Activated CD4-positive, CD25-positive, alpha-beta regulatory T cell (primary cell): ENCODE measurements at places on chromosomes 2 and 18.

DNA sequence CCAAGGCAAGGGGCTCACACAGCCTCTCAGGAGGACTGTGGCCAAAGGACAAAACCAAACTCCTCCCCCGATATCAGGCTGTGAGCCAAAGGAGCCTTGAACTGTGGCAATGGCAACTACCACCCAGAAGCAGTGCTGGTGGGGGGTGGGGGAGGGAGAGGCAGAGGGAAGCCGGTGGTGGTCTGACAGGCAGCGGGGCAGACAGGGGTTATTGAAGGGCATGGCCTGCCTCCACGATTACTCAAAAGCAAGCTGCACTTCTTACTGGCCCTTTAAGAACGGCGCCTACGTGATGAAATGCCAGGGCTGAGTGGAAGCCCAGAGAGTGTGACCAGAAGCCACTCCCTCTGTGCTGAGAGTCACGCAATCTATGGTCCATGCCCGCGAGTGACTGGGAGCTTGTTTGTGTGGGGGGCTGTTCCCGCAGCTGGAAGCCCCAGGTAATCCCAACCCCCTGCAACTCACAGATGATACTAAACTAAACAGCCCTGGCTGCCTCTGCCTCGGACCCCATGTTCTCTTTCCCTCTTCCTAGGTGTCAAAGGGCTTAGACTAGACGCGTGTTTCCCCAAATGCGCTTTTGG, 128.2 kb upstream of the CXCR4 start:
- no peak for DNase-seq

DNA sequence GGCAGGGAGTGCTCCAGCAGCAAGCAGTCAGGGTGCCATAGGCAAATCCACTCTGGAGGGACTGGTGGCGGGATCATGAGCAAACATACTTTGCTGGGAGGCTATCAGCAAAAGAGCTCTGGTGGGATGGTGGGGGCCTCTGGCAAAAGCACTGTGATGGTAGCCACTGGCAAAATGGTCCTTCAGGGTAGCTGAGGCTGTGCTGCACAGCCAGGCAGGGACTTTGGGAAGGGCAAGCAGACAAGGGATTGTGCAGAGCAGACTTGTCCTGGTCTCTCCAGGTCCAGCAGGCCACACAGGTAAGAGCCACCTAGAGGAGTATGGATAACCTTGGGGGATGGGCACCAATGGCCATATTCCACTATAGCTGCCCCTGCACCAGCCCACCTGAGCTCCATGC, 129.4 kb upstream of the OTOS start:
- DNase-seq: no peak

DNA sequence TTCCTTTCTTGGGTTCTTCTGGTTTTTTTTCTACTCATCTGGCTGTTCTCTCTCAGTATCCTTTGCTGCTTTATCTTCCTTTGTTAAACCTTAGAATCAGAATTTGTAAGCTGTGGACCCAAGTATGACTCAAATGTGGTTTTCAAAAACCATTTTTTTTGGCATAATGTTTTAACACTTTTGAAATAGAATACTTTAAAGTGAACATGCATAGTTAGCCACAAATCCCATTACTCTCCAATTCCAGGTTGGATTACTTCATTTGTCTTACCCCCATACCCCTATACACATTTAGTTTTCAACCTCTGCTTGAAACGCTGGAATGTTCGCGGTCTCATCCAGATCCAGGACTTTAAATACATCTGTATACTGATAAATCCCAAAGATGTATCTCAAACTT, 29.1 kb downstream of the ALMS1 start:
- DNase-seq: no peak

GRCh38 chr2:96502891-96503636, 2.1 kb downstream of the NEURL3 start:
- no peak for DNase-seq

- no peak for DNase-seq
These were observed 272.0 kb upstream of the KYNU start for GRCh38 chr2:142605421-142605820.

DNA sequence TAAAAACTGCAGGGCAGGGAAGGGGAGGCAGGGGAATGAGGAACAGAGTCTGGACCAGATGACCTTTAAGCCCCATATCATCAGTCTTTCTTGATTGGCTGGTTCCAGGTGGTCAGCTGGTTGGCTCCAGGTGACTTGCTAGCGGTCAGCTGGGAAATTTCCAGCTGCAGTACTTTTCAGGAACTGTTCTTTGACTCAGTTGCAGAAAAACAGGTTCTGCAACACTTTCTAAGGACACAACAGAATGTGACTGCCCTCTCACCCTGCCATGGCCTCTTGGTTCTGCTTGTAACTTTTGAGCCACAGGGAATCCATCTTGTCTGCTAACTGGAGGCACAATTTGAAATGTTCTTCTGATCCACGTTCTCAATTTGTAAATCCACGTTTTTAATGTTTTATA, 278.3 kb upstream of the LRATD1 start:
- DNase-seq: no peak

DNA sequence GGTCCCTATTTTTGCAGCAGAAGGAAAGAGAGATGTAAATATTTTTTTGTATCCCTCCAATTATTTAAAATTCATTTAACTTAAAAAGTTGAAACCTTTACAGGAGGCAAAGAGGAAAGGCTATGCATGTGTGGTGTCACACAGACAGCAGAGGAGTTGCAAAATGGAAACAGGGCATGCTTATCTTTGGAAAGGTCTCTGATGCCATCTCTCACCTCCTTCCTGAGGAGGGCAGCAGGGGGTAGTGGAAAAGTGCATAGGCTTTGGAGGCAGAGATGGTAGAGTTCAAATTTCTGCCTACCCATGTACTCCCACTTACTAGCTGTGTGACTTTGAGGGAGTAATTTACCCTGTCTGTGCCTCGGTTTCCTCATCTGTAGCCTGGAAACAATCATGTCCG, 99.6 kb upstream of the MCFD2 start:
- DNase-seq: no peak

DNA sequence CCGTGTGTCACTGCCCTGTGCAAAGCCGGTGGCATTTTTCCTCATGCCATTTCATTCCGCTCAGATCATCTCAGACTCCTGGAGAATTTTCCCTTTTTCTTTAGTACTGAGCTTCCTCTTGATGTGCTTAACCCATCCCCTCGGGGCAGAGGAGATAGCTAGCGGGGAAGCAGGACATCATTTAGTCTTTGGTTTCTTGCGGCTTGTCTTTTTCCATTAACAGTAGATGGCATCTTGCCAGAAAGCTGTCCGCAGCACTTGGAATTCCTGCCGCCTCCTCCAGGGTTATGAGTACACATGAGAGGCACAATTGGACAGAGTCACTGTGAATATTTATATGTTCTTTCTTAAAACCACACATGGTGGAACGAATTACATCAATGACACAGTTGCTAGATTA, 226.6 kb downstream of the ALPK2 start:
- no peak for DNase-seq

DNA sequence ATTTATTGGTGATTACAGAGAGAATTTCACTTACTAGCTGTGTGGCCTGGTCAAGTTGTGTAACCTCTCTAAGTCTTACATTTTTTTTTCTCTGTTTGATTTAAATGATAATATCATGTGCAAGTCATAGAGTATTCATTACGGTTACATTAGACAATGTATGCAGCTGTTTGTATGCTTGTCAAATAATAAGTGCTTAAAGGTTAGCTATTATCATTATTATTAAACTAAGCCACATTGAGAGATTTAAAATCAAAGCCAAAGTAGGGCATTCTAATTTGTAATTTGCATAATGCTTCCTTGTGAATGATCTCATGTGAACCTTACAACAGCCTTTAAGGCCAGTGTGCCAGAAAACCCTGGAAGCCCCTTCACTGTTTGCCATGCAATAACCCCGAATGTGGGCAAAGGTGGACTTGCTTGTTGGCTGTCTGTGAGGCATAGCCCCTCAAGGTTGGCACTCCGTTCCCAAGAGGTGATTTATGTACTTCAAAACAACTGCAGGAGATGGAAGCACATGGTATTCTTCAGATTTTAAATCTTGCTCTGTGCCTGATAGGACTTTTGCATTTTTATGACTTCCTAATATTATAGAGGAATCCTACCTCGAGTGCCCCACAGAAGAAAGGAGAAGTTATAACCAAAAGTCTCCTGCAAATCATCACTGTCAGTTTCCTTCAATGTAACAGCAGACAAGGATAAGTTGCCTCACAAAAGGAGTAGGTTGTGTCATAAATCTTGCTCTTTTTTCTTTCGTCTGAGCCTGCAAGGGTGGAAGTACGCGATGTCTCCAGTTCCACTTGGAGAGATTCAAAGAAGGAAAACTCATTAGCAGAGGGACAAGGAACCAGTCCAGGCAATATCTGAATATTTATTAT, 272.0 kb downstream of the TGIF1 start:
- no peak for DNase-seq

GRCh38 chr2:33835911-33836310, 236.8 kb upstream of the FAM98A start:
- DNase-seq: no peak

- no peak for DNase-seq
These were observed 13.1 kb upstream of the CATIP start for GRCh38 chr2:218343591-218343990.

- no peak for DNase-seq
These were observed 3.9 kb downstream of the KCNG2 start for GRCh38 chr18:79801641-79802040.

- DNase-seq: no peak
These were observed 16.4 kb upstream of the TMEM18 start for GRCh38 chr2:693606-694005.

DNA sequence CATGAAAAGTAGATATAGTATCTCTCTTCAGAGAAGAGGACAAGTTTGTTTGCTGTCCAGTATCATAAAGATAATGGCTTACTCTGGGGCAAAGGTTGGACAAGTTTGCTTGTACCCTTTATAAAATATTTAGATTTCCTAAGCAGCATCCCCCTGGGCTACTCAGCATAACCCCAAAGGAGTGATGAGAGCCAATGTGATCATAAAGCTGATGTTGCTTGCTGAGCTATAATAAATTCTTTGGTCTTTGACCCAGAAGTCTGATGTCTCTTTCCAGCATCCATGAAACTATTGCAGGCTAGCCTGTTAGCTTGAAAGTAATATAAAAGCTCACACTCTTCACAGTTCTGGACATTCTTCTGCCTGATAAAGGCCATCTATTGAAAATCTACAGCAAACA, 138.3 kb upstream of the STON1 start:
- DNase-seq: no peak

GRCh38 chr18:10182009-10182624, 268.3 kb downstream of the VAPA start:
- DNase-seq: no peak

DNA sequence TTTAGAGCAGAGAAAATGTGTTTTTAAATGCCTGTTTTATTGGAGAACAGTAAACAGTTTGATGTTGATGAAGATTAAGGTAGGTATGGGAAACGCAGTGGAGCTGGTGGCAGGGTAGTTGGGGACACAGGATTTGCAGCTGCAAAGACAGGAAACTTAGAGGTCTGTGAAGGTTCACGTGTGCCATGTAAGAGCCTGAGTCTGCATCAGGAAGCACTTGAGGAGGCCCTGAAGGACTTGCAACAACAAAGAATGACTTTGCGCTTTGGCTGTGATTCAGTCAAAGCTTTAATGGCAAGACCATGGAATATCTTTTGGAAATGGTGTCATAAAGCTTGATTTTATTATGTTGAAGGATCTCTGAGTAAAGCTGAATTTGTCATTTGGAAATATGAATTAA, 347.6 kb upstream of the KCNJ3 start:
- no peak for DNase-seq

DNA sequence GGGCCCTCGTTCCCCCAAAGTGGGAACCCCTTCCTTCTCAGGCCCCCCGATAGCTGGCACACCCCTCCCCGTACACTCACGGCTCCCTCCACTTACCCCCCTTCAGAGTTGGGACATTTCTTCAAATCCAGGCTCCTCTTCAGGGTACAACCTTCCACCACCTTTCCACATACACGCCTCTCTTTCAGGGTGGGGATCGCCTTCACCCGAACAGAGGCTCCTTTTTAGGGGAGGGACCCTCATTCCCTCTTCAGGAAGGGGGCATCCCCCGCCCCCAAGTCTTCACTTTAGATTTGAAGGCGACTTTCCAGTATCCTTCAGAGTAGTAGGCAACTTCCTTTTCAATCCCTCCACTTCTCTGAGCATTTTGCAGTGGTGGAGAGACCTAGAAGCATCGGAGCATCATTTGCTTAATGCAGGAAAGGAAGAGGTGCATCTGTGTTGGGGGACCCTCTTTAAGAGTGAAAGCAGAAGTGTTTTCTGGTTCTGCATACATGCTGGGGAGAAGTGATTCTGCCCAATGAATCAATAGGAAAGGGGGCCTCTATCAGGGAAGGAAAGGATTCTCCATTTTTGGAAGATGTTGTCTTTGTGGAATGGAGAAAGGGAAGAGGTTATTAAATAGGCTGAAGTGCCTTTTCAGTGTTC, 845 bp downstream of the EML4 start:
- no peak for DNase-seq

- no peak for DNase-seq
These were observed 117.4 kb downstream of the EML6 start for GRCh38 chr2:54840559-54841468.

DNA sequence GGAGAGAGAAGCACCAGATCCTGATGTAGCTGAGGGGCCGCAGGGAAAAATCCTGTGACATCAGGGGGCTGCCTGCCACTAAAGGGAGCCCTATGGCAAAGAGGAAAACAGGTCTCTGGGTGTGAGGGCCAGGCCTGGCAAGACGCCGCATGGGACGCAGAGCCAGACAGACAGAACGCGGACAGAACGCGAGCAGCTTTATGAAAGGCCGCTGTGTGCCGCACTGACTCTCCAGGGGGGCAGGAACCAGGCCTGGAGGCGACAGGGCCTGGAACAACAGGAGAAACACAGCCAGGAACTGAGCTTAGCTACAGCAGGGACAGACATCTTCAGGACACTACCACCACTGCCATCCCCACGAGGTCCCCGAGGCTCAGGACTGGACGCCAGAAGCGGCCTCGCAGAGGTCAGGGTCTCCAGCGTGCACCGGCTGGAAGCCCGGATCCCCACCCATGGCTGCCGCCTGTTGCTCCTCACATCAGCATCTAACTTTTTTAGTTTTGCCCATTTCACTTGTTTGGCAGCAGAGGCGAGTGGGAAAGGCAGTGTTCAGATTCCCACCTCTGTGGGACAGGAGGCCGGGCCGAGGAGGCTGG, 131.6 kb downstream of the VAPA start:
- no peak for DNase-seq

GRCh38 chr2:224319750-224320149, 82.2 kb downstream of the FAM124B start:
- DNase-seq: no peak

DNA sequence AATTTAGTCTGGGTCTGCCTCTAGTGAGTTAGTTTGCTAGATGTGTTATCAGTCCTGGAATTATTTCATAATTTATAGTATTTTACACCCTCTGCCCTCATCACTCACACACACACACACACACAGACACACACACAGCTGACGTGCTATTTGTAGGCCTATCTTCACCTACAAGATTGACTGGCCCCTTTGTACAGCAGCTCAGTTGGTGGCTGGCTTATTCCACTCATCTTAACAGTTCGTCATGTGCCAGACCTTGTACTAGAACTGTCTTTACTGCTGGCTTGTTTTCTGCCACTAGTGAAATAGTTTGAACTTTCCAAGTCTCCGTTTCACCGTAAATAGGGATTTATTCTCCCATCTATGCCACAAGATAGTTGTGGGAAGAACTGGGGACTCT, 21.3 kb downstream of the CENPO start:
- DNase-seq: no peak

- no peak for DNase-seq
These were observed 104.6 kb downstream of the PTPN4 start for GRCh38 chr2:119864318-119864717.
